SK-MEL-5 (cell line): ENCODE measurements at places on chromosomes 6 and 20.
A peak's percentile ranks its signal among the peaks of the same experiment; 100 is the strongest.

DNA sequence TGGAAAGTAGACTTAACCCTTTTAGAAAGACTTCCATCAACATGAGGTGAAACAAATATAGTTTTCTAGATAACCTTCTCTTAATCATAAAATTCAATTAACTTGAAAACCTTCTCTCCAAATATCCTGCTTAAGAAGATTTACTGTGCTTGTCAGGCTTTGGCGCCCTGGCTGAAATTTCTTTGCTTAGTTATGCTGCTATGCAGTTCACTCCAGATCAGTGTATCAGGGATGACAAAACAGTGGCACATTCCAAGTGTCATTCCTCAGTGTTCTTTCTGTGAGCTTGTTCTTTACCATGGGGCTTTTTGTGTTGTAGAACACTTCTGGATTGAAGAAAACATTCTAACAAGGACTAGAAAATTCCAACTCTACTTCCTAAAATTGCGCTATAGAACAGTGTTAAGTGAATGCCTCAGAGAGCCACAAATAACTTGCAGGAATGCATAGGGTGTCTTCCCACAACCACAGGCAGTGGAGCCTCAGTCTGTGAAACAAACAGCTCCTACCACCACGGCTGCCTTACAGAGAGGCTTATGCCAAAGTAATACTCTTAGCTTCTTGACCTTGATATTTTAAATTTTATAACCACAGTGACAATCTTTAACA is 443.6 kb downstream of the CDC5L start:
- DNase-seq = peak; percentile 9

GRCh38 chr6:138719011-138719635 is 54.4 kb upstream of the CCDC28A start:
- peak; percentile 41 for DNase-seq

DNA sequence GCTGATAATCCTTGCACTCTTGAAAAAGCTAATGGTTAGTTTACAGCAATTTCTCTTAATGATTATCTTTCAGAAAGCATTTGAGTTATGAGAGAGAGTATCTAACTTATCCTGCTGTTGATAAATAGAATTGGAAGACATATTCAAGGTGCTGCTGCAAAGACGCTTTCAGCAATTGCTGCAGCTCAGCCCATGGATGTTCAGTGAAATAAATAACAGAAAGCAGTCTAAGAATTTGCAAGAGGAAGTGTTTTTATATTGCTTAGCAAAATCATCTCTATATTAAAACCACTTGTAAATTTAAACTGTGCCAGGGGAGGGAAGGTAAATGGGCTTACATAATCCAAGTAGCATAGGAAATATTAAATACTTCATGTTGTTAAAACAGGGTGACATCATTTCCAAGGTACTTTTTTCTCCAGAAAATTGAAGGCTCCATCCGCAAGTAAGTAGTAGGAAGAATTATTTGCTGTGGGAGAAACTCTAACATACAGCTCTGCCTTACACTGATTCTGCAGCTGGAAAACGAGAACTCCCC is 188.5 kb downstream of the ADAT2 start:
- no peak for DNase-seq

GRCh38 chr6:36771145-36771544 is 68.1 kb downstream of the CPNE5 start:
- DNase-seq = no peak

DNA sequence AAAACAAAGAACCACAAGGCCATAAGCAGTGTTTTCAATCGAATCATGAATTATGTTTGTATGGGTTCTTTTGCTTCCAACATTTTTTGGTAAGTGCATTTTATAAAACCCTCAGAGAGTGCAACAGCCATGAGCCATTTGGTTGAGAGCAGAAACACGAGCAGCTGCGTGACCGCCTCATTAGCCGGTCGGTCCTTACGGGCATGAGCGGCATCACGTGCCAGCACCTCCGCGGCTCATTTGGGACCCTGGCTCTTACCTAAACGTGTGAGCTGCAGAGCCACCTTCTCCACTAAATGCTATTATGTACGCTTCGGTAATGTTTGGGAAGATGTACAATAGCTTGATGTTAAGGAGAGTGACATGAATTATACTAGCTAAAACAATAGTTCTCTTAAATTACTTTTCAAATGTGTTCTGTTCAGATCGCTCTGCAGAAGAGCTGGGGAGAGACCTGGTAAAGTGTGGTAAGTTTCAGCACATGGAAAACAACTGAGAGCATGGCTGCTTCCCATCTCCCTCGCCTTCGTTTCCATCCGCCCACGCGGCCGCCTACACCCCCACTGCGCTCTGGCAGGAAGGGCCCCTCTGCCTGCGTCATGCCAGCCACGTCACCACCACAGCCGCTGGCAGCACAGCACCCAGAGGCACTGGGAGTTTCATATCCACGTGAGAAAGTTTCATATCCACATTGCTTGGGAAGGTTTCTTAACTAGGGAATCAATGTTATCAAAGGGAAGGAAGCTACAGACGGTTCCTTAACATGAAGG is 23.7 kb upstream of the PDE10A start:
- DNase-seq = no peak

- DNase-seq = no peak
Observed at GRCh38 chr6:100347901-100348550, 116.7 kb downstream of the SIM1 start.

DNA sequence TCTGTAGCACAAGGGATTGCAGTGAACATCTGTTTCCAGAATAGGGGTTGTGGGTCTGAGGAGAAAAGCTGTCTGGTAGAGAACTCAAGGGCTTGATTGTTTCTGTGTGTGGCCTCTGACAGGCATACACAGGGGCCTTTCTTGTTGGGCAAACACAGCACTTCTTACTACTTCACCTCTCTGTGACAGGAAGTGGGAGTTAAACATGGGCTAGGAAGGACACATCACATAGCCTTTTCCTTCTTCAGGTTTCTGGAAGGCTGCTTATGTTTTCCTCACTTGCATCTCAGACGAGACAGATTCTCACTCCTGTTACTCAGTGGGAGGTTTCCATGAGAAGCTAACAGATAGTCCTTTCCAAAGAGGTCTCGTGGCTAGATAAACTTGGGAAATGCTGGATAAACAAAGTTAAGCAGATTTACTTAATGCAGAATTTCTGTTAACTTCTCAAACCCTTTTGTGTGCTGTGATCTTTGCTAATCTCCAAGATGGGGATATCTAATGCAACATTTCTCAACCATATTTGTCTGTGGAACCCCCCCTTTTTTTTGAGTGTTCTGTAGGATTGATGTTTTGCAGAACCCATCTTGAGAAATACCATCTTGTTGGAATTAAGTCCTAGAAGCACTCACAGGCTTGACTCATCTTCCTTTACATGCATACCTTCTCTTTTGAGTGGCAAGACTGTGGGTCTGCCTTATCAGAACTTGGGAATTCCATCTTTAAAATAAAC is 41.9 kb upstream of the RNF8 start:
- peak; percentile 95 for DNase-seq

DNA sequence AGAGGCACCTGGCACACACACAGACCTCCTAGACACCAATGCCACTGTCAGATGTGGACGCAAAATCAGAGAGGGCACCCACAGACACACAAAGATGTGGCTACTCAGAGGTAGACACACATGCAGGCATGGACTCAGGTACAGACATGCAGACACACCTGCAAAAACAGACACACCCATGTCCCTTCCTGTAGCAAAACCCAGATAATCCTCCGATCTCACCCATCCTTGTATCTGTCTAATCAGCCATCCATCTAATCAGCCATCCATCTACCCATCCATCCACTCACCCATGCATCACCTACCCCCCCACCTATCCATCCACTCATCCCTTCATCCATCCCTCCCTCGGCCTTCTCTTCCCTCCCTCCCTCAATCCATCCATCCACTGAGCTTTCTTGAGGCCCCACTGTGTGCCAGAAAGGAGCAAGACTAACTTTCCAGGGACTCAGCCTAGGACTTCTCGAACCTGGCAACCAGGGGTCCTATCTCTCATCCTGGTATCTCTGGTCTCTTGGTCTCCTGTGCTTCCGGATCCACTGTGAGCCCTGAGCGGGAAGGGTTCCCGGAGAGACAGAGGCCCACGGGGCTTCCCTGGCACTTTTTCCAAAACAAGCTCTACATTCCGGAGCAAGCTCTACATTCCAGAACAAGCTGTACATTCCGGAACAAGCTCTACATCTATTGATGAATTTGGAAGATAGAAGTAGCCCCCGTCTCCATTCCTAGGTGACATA is 1.1 kb upstream of the TGM2 start:
- DNase-seq = no peak

DNA sequence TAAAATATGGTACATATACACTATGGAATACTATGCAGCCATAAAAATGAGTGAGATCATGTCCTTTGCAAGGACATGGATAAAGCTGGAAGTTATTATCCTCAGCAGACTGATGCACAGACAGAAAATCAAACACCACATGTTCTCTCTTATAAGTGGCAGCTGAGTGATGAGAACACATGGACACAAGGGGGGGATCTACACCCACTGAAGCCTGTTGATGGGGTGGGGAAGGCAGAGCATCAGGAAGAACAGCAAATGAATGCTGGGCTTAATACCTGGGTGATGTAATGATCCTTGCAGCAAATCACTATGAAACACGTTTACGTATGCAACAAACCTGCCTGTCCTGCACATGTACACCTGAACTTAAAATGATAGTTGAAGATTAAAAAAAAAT is 71.3 kb downstream of the MANEA start:
- DNase-seq = peak; percentile 43

DNA sequence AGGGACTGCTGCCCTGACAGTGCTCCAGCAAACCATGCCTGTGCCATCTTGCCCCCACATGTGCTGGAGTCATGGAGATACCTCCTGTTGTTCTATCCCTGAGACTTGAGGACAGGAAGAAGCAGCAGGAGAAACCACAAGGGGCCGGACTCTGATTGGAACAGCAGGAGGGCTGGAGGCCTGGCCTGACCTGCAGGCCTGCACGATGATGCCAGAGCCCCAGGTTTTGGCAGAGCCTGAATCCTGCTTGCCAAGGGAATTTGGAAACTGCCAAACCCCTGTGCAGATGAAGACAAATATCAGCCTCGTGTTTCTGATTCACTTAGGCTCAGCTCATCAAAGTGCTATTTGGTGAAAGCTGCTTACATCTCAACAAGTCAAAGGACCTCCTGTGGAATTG is 177.6 kb downstream of the MAFB start:
- no peak for DNase-seq

DNA sequence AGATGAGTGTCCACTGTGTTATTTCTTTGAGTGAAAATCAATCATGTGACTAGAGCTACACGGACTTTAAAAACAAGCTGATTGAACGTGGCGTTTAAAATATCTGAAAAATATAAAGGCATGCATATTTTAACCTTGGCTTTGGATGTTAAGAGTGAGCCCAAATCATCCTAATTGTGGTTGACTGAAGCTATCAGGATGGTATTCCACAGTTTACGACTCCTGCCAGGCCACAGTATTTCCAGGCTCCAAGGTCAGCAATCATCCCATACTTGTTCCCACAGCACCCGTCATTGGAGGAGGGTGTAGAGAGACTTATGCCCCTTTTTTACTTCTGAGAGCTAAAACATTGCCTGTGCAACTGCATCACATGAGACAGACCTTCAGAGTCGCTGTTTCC is 43.2 kb upstream of the TMX4 start:
- no peak for DNase-seq

DNA sequence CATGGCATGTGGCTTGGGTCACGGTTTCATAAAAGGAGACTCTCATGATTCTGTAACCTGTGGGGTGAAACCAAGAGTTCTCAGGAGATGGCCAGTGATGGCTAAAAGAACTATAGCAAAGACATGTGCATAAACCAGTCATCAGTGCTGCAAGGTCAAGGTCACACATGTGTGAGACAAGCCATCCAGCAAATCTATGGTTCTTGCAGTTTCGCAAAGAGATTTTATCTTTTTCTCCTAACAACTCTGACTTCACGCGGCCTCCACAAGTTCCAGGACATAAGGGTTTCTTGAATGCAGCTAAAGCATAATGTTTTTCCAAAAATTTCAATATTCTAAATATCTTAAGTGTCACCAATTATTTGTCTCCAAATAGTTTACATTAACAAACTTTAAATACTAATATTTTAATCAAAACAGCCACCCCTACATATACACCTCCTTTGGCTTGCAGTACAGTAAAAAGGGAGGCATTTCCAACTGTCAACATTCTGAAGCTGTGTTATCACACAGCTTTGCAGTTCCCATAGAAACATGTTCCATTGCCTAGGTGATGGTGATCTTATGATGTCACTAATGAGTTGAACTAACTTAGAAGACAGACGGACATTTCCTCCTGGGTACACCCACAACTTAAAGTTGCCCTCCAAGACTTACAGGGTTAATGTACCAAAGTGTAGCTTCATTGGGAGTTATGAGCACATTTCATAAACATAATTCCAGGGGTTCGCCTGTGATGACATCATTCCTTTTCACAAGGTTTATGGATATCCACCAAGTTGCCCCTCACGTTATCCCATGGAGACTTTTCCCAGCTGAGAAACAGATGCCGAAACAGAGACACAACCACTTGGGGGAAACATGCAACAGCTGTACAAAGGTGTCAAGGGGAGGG is 250.9 kb upstream of the PDE10A start:
- DNase-seq = no peak

DNA sequence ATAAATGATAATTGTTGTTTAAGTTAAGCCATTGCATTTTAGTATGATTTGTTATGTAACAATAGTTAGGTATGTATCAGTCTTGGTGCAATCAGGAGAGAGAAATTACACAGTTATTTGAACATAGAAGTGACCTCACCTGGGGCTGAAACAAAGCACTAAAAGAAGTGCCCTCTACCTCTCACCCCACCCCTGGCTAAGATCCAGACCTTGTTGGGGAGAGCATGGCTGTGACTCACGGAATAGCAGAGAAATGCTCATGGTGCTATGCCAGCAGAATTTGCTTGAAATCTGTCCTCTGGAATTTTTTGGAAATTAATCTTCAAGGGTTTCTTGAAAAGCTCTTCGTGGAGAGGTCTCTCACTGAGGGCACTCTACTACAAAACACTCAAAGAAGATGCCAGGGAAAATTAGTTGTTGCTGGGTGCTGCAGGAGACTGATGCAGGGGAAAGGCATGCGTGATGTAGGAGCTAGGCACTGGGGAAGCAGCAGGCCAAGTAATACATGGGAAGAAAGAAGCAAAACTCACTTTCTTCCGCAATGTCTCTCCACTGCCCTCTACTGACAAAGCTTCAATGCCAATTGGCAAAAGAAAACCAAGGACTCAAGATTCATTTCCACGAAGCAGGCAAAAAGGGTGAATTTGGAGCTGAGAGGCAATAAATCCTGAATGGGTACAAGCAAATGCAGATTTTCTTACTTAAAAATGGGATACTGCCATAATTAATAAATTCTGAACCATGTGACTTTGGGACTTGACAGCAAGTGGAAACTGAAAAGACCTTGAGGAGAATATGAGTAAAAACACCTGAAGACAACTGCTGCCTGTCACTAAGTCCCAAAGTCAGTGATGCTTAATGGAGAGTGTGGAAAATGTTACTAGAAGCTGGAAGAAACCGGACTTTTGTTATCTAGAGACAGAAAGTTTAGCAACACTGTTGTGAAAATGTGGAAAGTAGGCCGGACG is 136.3 kb upstream of the ZNF184 start:
- peak; percentile 97 for DNase-seq

- DNase-seq = peak; percentile 49
Observed at GRCh38 chr6:7311917-7312615, 933 bp downstream of the SSR1 start.
